Stimulated activated CD8-positive, alpha-beta memory T cell treated with anti-CD3 and anti-CD28 coated beads, Interleukin-15, amount 100 ng/mL, for 1 hour (primary cell): ENCODE measurements at places on chromosomes 5 and 9.
A peak's percentile ranks its signal among the peaks of the same experiment; 100 is the strongest.

DNA sequence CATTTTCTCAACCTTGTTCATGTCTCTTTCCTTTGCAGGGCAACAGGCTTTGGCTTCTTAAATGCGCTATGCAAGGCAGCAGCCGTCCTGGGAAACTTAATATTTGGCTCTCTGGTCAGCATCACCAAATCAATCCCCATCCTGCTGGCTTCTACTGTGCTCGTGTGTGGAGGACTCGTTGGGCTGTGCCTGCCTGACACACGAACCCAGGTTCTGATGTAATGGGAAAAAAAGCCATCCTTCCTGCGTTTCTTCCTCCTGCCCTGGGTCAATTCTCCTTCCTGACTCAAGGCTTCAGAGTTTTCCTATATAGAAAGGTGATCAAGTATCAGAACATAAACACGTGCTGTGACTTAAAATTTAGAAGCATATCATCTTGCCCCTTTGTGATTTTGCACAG is 77.8 kb upstream of the IQGAP2 start:
- DNase-seq = no peak

DNA sequence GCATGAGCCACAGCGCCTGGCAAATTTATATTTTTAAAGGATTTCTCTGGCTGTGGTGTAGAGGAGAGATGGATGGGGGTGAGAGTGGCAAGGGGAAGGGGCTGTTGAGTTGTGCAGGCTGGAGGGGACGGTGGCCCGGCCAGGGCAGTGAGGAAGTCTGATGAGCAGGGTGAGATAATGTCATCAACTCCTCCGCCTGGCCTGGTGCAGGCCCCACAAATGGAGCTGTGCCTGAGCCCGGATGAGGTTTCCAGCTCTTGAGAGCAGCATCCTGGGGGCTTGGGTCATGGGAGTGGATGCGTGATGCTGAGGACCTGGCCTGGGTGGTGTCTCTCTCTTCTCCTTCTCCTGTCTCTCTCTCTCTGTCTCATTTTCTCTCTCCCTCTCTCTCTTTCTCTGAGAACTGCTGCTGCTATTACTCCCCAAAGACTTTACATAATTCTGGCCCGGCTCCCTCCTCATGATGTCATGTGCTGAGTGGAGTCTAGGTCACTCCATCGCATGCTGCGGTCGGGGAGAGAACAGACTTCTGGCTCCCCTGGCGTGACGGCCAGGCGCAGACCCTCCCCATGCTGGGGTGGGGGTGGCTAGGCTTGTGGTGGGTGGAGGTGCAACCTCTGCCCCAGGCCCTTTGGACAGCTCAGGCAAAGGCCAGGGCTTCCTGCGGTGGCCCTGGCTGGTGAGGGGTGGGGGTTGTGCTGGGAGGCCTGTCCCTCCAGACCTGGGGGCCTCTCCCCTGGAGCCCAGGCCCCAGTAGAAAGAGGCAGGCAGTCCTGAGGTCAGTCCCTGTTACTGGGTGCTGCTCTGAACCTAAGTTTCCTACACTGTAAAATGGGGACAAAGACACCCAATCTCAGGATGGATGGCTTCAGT is 26.4 kb downstream of the FGF18 start:
- DNase-seq = no peak

DNA sequence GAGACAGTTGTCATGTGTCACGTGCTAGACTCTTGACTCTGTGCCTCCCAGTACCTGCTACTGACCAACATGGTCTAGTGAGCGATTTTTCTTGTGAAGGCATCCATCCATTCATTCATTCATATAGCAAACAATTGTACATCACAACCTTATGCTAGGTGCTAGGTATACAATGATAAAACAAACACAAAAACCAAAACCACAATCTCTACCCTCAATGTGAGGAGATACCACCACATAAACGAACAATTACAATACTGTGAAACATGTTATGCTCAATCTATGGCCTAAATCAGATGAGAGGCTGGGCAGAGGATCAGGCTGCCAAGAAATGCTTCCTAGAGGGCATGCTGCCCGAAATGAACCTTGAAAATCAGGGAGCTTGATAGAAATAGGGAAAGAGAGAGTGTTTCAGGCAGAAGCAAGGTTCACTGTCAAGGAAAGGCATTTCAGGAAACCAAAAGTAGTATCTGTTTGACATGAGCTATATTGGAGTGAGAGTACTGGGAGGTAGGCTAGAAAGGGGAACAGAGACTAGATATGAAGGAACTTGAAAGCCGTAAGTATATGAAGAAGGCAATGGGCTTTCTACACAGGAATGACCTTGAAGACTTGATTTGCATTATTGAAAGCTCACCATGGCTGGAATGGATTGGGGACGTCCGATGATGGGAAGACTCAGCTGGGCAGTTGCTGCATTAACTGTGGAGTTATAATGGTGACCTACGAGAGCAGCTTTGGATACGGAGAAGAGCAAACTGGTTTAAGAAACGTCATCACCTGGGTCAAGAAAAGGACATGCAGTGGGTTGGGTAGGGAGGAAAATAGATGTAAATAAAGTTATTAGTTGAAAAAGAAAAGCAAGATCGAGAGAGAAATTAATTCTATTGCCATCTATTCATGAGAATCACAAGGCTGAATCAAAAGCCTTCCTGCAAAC is 90.1 kb downstream of the THBS4 start:
- no peak for DNase-seq

GRCh38 chr5:65961633-65962032 is 35.3 kb downstream of the ERBIN start:
- DNase-seq = no peak

DNA sequence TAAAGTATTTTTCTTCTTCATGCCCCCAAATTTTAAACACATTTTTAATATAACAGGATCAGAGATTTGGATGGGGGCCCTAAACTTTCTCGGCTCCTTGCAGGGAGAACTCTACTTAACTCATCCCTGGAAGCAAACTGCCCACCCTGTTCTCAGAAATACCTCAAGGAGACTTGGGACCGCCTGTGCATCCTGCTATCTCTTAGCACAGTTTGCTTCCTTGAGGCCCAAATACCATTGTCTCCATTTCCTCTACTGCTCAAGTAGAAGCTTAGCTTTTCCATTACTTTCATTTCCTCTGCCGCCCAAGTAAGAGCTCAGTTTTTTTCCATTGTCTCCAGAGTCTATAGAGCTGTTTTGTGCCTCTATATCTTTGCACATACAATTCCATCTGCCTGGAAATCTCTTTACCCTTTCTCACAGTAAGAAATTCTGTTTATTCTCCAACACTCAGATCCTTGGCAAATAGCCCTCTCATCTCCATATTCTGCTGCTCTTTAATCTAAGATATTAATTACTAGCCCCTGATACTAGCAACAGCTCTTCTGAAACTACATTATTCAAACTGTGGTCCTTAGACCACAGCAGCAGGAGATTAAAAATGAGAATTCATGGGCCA is 137.8 kb downstream of the CEMIP2 start:
- no peak for DNase-seq

DNA sequence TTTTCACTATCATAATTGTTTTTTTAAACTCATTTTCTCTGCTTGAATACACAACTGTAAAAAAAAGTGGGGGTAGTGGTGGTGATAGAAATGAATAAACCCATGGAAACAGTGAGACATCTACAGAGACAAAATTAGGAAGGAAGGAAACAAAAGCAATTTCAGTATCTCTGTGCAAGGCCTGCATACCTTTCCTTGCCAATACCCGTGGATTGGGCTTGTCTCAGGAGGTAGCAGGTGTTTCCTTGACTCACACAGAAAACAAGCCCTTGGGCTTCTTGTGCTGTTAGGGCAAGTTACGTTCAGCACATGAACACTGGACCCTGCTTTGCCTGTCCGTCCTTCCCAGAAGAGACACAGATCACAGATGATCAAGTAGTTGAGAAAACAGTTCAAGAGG is 372.2 kb downstream of the ZSWIM6 start:
- DNase-seq = no peak

DNA sequence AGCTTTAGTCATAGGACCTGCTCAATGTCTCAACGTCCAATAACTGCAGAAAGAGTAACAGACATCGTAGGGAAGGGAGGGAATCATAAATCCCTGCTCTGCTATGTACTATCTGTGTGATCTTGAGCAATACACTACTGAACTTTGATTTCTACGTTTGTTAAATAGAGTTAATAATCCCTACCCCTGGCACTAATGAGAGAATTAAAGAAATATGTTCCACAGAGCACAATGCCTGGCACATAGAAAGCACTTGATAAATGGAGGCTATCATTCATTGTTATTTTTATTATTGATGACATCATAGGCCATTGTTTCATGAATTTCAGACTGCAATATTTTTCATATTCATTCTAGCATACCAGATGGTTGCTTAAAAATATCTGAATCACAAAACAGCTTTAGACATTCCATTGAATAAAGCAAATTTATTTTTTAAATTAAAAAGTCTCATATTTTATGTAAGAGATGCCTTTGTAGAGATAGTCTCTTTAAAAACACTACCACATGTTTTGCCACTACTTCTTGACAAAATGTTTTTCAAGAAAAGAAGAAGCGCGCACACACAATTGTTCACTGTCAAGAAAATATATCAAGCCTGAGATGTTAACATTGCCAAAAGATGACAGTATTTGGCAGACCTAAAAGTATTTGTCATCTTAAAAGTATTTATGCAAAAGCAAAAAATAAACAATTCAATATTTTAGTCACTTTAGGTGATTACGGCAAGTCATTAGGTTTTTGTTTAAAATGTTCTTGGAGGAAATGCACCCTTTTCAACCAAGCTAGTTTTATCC is 108.5 kb downstream of the EBF1 start:
- no peak for DNase-seq

DNA sequence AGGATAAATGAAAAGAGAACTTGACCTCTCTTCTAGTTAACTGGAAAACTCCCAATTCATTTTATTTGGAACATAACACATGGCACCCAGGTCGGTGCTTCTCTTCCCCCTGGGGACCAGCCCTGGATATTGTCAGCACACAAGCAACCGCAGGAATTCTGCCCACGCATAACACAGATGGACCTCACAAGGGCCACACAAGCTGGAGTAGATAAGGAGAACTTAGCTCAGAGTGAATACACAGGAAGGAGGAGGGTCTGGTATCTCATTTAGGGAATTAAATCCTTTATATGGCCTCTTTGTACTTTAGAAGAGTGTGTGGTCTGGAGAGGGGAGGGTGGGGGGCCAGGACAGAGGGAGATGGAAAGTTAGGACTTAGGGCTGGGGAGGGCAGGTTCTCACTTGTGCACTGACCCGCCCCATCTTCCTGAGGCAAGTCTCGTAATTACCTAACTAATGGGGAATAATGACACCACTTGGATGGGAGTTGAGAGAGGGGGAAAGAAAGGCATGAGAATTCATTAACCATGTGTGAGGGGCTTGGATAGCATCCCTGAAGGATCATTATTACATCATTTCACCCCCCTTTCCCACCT is 341.2 kb upstream of the WWC1 start:
- DNase-seq = no peak

DNA sequence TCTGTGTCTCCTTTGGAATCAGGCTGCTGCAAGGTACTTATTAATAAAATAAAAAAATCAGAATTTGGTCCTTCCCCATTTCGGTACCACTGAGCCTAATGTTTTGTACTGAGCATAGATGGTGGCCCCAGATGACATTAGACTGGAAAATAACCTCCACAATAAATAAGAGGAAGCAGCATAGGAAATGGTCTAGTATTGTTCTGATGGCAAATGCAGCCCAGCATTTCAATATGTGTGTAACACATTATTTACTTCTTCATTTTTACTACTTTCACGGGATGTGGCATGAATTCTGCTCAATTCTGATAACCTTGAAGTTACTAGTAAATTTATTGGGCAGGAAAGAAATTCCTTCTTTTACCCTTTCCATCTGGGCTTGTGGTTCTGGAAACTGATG is 295.6 kb downstream of the ADGRV1 start:
- no peak for DNase-seq

- DNase-seq = no peak
These were observed 321.1 kb downstream of the ARRDC3 start for GRCh38 chr5:91061946-91062562.

- DNase-seq = peak; percentile 63
These were observed 6.9 kb downstream of the NOL6 start for GRCh38 chr9:33466565-33467495.

DNA sequence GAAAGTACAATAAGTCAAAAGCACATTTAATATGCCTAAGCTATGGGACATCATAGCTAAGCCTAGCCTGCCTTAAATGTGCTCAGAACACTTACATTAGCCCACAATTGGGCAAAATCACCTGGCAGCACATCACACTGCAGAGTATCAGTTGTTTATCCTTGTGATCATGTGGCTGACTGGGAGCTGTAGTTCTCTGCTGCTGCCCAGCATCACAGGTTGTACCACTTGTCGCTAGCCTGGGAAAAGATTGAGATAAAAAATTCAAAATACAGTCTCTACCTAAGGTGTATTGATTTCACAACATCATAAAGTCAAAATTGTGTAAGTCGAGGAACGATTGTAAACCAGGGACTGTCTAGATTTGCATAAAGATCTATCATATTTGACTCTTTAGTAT is 58.6 kb downstream of the CAMK4 start:
- DNase-seq = no peak

- DNase-seq = no peak
These were observed 441.6 kb downstream of the CETN3 start for GRCh38 chr5:89967771-89968444.

- DNase-seq = no peak
These were observed 2.7 kb upstream of the APBA1 start for GRCh38 chr9:69674716-69675438.

GRCh38 chr9:137500666-137501397 is 41.7 kb upstream of the NSMF start:
- no peak for DNase-seq

- no peak for DNase-seq
These were observed at the start of gene SVEP1 for GRCh38 chr9:110579034-110579861. Gene SVEP1, minus strand, starts transcription at chr9:110579741. Its CDS starts 198 bp downstream, at chr9:110579543.

DNA sequence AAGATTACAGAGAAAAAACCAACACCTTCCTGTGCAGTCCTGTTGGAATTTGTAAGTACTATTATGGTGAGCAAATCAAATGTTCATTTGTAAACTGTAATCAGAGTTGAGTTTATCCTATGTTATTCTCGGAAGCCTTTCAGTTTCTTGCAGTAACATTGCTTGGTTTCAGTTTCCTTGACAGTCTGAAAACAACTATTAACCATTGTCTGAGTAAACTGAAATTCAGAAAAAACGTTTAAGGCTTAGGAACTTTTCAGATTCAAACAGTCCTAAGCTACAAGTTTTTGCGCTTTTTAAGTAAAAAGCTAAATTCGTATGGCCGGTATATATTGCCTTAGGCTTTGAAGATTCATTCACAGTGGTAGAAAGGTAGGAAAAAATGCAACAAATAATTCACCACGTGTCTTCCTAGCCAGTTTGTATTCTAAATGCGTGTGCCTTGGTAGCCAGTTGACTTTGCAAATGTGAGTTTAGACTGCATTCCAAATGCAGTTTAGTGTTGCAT is 2.5 kb downstream of the GPBP1 start:
- DNase-seq = no peak

DNA sequence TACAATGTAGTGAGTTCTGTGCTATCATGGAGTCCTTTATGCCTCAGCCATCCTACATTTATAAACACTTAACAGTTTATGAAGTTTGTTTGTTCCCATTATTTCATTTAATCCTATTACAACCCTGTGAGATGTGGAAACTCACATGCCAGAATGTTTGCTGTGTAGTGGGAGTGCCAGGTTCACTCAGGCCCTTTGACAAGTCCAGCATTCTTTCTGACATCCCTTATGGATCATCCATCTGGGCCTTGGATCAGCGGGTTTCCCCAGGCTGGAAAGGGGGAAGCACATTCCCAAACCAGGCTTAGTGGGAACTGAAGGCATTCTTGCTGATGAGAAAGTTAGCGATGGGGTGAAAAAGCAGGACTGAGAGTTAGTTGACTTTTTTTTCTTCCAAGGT is 128.1 kb upstream of the OTULINL start:
- DNase-seq = no peak
